ENCODE measurements at places on chromosomes 6 and 20.

DNA sequence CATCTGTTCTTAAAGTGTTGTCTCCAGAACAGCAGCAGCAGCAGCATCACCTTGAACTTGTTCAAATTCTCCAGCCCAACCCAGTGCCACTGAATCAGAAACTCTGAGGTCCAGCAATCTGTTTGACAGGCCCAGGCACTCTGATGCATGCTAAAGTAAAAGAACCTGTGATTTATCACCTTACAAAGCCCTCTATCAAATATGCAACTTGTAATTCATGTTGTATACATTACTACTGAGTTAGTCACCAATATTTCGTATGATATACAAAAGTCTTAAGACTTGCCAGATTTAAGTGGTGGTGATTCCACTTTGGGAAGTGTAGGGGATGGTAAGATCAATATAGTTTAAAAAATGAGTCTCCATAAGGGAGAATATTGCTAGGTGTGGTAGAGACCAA lies 6.0 kb upstream of the CD164 start:
- no peak for DNase-seq

- DNase-seq = no peak
These were observed 156.4 kb downstream of the ASCC3 start for GRCh38 chr6:100724696-100725095.

GRCh38 chr20:35243986-35244385 lies 17.5 kb downstream of the MMP24 start:
- DNase-seq = no peak

GRCh38 chr6:134307870-134308269 lies 10.0 kb downstream of the SGK1 start:
- no peak for DNase-seq

- no peak for DNase-seq
These were observed 194.8 kb downstream of the SLC24A3 start for GRCh38 chr20:19407196-19407595.

DNA sequence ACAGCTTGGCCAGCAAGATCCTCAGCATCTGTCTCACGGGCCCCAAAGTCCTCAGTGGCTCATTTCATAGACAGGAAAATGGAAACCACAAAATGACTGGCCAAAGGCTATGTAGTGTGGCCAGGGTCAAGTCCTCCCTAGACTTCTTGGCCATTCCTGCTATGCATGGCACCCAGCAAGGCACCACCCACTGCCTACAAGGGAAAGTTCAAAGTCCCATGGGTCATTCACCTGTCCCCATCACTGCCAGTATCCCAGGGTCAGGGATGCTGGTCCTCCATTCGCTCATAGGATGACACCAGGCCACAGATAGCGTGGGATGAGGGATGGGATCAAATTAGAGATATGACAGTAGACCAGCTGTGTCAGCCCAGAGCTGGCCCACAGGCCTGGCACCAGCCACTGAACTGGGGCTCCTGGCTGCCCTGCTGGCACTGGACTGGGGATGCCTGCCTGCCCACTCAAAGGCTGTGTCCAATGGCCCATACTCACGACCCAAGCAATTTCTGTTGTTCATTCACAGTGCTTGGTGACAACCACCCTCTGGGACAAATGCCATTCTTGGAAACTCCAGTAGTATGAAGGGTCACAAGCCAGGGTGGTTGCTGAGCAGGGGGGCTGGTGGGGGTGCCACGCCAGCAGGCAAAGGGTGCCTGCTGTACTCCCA lies 11.6 kb downstream of the ADISSP start:
- no peak for DNase-seq

DNA sequence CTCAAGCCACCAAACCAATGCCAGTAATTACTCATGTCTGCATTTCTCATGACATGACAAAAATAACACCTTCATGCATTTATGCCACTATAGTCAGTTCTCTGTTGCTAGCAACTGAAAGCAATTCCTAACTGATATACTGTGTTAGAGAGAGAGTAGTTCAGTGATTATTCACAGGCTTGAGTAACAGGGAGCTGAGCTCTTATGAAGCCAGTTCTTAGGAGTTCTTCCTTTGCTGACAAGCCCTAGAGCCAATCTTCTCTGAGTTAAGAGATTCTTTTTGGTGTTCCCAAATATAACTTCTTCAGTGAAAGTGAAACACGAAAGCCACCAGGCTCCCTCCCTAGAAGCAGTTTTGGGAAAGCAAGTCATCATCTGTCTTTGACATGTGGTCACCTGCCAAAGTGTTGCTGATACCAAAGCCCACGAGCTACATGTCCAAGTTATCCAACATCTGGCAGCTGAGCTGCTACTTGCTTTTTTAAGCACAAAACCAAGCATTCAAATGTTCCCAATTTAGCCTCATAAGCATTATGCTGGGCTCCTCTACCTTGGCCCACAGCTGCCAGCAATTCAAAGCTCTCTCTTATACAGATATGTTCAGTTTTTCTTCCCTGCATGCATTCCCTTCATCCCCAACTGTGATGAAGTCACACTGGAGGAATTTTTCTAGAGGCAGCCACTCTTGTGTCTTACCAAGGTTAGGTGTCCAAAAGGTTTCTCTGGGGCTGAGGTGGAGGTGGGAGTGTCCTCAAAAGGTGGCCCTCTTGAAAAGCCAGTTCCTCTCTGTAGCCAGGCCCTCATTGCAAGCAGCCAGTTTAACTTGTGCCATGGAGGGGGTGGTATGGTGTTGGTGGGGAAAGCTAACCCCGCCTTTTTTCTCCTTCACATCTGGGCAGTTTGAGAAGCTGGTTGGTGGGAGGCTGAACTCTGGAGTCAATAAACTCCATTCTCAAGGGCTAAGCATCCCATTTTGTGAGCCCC lies 92.7 kb upstream of the ARMC2 start:
- DNase-seq = no peak

GRCh38 chr6:30259140-30260035 lies 46.2 kb upstream of the TRIM26 start:
- DNase-seq = peak; percentile 80

DNA sequence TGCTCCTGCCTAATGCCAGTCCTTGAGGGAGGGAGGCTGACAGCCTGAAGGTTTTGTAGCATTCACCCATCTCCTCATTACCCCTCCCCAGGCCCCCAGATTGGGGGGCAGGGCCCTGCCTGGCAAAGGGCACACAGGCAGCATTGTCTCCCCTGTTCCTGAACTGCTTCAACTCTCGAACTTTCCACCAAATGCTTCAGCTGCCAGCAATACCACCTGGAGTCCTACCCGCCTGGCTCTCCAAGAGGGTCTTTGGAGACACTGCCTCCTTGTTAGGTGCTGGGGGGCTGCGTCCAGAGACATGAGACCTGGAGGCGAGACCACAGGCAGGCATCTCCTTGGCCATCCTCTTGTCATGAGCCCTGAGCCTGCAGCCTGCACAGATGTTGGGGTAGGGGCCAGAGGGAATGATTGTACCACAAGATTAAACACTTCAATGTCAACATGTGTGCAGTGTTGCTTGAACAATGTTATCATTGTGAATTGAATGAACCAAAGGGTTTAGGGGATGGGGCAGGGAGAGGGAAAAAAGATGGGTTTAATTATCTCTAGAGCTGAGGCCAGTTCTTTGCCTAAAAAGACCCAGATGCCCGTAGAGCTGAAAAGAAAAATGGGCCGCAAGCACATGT lies 25.0 kb downstream of the BMP7 start:
- no peak for DNase-seq

GRCh38 chr20:19378058-19378457 lies 165.6 kb downstream of the SLC24A3 start:
- no peak for DNase-seq

DNA sequence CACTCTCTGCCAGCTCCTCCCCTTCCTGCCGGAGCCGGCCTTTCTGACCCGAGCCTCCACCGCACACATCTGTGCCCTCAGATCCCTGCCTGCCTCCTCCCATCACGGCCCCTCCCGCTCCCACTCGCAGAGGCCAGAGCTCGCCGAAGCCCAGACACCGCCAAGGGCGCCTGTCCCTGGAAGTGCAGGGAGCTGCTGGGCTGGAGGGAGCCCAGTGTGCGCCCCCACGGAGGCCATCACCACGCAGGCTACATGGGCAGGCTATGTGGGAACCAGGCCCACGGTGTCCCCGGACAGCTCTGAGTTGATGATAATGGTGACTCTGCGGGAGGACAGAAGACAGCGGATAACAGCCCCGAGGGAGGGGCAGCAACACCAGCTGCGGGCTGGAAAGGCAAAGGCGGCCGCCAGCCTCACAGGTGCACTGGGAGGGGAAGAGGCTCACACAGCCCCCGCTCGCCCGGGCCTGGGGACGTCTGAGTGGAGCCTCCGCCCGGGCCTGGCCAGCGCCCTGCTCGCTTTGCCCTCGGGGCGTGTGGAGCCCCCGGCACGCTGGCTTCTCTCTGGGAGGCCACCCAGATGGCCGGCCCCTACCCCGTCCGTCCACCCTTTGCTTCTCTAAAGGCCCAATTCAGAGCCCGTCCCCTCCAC lies 154.9 kb downstream of the DLL1 start:
- no peak for DNase-seq

- DNase-seq = no peak
These were observed at the start of gene GPR6 for GRCh38 chr6:109978174-109979032. GPR6 (plus strand) TSS chr6:109978311; CDS start chr6:109979113, 802 bp downstream.

GRCh38 chr6:92110403-92110802 lies 1309.0 kb downstream of the EPHA7 start:
- no peak for DNase-seq

DNA sequence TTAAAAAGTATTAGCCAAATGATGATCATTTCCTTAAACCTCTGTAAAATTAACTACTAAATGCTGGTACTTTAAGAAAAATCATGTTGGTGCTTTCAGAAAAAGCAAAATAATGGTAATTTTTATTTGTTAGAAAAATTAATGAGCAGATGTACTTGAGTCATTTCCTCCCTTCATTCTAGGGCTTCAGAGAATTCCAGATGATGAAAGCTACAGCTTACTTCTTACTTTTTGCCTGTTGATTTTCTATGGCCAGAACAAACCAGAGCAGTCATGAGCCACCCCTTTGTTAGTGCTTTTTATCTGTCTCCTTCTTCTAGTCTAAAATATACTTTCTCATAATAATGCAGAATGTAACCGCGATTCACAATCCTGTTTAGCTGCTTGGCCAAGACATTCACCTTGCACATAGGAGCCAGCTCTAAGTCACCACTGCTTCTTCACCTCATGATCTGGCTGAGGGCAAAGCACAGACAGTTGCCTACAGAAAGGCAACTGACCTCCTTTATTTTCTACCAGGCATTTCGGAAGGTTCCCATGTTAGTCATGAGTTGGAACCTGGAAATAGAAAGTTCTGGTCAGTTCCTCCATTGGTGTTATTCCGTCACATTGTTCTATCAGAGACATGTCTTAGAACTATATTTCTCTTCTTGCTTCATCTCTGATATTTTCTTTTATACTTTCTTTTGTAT lies 43.5 kb upstream of the TINAG start:
- DNase-seq = no peak

DNA sequence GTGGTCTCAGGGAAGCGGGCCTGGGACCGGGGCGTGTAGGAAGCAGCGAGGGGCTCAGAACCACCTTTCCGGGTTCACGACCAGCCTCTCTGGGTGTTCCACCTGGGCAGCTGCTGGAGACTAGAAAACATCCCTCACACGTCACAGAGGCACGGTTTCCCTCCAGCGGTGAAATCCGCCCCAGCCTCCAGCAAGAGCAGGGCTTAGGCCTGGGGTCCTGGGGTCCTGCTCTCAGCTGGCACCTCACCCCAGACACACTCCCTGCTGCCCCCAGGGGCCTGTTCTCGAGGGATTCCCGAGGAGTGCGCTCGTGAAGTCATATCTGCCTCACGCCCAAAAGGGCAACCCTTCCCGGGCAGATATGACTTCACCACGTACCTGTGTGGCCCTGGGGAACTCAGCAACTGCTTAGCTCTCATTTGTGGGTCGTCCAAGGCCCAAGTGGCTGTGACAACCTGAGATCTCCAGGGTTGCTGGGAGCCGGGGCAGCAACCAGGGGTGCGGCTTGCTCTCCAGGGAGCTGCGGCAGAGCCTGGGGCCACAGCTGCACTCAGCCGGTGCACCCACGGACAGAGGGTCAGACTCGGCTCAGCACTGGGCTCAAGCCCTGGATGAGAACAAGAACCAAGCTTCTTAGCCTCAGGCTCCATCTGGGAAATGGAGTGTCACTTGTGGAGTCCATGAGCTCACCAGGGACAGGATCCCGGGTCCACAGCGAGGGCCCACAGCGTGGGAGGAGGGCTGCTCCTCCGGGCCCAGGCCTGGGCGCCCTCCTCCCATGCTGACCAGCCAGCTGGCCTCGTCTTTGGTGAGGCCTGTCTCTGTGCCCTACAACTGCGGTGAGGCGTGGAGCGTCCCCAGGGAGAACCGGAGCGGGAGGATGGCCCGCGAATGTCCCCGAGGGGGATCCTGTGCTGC lies 661 bp downstream of the FNDC11 start:
- no peak for DNase-seq

DNA sequence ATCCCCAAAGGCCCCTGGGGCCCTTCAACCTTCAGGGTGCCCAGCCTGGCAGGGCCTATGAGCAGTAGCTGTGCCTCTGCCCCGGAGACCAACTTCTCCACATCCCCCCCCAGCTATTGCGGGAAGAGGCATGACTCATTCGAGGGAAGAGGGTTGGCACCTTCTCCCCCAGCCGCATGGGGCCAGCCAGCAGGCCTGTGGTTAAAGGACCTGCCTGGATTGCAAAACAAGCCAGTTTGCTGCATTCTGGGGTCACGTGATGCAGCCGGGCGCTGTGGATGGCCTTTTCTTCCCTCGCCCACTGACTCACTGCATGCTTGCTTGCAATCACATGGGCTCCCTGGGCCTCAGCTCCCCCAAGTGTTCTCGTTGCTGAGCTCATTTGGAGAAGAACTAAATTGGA lies 182.5 kb downstream of the MAFB start:
- peak; percentile 69 for DNase-seq

DNA sequence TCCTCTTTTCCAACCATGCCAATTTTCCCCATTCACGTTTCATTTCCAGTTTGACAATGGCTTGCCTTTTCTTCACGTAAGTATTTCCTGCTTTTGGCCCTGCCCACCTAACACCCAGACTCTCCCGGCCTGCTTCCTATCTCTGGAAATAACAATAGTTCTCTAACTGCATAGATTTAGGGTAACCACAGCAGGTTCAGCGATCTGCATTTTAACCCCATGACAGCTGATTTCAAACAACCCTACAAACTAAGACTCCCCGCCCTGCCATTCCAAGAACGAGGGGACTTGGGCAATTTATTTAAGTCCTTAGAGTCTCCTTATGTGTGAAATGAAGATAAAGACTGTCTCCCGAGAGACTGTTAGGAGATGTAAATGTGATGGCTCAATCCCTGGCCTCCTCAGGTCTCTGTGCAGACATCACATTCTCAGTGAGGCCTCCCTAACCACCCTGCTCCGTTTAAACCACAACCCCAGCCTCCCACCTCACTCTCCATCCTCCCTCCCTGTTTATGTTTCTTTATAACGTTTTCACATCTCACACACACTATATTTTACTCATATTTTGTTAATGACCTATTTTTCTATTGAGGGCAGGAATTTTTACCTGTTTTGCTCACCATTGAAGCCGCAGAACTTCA lies 134.8 kb downstream of the GJA10 start:
- no peak for DNase-seq

- DNase-seq = no peak
These were observed 177.3 kb upstream of the CCN2 start for GRCh38 chr6:132128424-132128823.

DNA sequence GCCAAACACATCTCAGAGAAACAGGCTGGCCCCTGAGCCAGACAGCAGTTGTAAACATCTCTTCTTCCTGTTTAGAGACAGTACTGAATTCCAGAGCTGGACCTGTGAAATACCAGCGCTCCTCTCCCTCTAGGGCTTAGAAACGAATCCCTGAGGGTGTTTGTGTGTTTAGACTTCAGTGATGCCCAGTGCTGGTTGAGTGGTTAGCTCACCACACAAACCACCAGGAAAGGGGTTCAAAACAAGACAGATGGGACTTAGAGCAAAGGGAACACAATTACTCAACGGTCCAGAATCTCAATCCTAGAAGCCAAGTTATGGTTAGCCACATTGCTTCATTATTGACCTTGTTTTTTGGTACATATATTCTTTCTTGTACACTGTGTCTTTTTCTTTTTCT lies 108.7 kb upstream of the TMEM170B start:
- DNase-seq = no peak

Data from amniotic stem cell (primary cell).